Osteocyte (in vitro differentiated cells): ENCODE measurements at places on chromosomes 1 and 21. TPM values are rescaled to one million over a fixed set of nuclear protein-coding genes. Genes with fewer than 3 reads are reported as not detected.

DNA sequence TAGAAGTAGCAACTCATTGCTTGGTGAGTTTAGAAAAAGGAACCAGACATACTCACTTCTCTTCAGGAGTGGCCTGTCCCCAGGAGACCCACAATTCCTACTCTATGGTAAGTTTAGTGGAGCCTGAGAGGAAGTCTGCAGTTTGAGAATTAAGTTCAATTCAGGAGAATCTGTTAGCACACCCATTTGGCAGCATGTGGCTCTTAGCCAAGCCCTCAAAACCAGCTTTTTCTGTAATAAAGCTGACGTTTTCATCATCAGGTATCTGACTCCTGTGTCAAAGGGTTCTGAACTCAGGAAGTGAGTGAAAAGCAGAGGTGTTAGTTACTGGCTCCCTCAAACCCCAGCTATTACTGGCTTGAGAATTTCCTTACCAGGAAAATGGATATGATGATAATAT is 20.4 kb upstream of the RGS16 start:
- DNase-seq = no peak

DNA sequence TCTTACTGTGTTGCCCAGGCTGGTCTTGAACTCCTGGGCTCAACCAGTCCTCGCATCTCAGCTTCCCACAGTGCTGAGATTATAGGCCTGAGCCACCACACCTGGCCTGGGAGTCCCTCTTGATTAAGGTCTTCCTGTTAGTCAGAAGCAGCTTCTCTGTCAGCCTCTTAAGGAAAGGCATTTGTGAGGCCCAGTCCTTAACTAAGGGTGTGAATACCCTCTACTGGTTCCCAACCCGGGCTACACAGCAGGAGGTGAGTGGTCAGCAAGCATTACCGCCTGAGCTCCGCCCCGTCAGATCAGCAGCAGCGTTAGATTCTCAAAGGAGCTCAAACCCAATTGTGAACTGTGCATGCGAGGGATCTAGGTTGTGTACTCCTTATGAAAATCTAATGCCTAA is 117.2 kb downstream of the DYRK1A start:
- DNase-seq = no peak

GRCh38 chr1:154590756-154591155 is 17.2 kb downstream of the ADAR start:
- no peak for DNase-seq

- no peak for DNase-seq
Measured at GRCh38 chr1:154822717-154823116, 47.4 kb downstream of the KCNN3 start.

DNA sequence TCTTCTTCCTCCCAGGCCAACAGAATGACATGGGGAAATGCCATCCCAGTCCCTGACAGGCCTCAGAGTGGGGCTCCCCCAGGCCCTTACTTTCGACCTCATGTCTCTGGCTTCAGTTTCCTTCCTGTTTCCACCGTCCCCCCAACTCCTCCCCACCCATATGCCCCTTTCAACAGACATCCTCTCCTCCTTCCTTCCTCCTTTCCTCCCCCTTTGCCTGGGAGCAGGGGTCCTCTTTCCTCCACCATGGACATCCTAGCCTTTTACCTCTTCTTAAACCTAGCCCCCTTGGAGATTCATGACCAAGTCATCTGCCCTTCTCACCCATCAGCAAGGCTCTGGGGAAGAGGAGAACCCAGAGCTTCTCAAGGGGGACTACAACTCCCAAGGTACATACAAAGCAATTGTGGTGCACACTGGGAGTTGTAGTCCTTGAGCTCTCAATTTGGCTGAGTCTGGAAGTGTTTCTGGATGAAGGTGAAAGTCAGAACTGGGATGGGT is 4.0 kb downstream of the ZBTB7B start:
- DNase-seq = no peak

DNA sequence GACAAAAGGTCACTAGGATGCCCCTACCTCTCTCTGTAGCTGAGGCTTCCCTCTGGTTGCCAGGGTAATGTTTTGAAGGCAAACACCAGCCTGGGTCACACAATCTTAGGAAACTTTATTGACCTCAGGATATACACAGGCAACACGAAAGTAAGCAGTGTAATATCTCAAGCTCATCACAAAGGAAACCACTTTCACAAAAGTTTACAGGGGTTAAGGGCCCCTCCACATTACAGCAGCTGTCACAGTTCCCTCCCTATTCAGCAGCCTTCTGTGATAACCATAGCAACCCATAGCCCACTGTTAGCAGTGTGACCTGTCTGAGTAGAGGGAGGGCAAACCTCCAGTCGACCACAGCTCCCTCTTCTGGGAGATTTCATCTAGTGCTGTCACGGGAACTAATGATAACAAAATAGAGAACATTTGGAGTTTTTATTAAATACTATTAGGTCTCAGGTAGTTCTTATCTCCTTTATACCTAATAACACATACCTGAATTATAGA is 149.8 kb downstream of the PTPRC start:
- DNase-seq = no peak

DNA sequence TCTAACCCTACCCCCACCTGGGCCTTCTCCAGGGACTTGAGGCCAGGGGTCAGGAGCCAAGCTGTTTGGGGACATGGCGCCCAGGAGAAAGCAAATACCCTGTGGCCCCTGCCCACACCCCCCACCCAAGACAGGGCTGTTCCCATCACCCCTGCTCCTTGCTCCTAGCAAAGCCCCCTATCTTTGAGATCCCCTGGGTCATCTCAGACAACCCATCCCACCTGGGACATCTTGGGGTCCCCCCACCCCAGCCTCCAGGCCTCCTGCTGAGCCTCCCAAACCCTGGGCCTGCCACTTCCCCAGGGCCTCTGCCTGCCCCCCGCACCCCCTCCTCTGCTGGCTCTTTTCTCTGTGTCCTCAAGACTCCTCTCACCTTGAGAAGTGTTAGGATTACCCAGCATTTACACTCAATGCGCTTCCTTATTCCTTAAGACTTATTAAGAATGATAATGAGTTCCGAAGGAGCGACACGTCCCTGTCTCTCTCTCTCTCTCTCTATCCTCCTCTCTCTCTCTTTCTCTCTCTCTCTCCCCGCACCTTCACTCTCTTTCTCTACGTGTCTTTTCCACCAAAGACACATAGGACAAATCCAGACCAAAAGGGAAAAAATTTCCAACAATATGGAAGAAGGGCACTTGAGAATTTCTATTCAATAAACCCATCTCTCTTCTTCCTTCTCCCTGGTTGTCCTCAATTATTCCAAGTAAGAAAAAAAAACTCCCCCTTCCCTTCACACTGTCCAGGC is 7.2 kb downstream of the CASZ1 start:
- no peak for DNase-seq

DNA sequence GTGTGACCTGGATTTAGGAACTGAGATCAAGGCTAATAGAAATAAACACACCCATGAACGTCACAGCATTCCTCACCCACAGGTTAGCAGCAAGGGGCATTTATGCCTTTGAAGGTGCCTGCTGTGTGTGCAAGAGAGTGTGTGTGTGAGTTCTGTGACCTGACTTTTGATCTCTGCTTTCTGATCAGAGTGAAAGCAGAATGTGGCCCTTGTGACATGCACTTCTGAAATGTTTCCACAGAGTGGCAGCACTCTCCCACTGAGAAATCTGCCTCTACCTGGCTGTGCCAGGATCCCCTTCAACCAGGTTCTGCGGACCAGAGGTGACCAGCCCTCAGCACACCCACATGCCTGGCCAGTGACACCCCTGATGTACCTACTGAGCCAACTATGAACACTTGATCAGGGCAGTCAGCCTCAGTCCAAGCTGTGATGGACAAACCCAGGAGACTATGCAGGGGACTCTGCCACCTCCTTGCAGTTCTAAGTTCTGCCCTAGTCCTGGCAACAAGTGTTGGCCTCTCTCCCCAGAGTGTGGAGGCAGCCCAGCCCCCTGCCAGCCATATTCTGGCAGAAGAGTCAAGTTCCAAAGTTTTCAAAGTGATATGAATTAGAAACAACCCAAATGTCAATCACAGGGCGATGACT is 41.0 kb downstream of the RXRG start:
- DNase-seq = no peak

GRCh38 chr21:32889596-32889995 is 118.0 kb upstream of the PAXBP1 start:
- no peak for DNase-seq

ECM1 gene
- 17.4 and 19.8 TPM in 2 replicates for total RNA-seq

SPRR2D gene
- not detected in 2 replicates for total RNA-seq

OR6N1 gene
- not detected in 2 replicates for total RNA-seq

TTC22 gene
- not detected in 2 replicates for total RNA-seq

NOC2L gene
- 60.5 and 63.3 TPM in 2 replicates for total RNA-seq
